Daoy (cell line): ENCODE measurements at places on chromosomes 6 and 20. TPM values are rescaled to one million over a fixed set of nuclear protein-coding genes. Genes with fewer than 3 reads are reported as not detected.

DNA sequence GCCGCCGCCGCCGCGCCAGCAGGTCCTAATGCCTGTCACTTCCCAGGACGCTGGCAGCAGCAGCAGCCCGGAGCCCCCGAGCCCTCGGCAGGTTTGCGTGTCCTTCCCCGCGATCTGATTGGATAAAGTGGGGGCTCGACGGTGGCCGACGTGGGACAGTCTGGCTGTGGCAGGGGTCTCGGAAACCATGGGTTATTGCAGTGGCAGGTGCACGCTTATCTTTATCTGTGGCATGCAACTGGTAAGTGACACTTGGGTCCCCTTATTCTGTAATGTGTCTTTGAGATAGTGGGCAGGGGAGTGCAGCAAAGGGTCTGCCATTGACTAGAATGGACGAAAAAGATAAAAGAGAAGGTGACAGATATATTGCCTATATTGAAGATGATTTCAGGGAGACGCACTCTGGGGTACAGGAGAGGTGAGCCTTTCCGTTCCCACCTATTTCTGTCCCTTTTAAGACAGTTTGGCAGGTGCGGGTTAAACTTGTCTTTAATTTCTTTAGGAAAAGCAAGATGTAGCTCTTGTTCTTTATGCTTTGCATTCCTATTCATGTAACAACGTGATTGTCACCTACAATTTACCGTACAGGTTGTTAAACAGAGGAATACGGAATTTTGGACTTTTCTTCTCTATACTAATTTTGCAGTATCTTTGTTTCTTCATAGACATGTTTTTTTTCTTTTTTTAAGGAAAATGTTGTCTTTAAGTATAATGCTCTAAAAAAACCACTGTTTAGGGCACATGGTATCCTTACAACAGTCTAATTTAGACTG is 535 bp downstream of the NKAIN2 start:
- DNase-seq: peak; percentile 6

GRCh38 chr6:18712595-18712994 is 325.4 kb downstream of the RNF144B start:
- DNase-seq: no peak

GRCh38 chr6:16238963-16239797 is 793 bp downstream of the GMPR start:
- peak; percentile 55 for DNase-seq

DNA sequence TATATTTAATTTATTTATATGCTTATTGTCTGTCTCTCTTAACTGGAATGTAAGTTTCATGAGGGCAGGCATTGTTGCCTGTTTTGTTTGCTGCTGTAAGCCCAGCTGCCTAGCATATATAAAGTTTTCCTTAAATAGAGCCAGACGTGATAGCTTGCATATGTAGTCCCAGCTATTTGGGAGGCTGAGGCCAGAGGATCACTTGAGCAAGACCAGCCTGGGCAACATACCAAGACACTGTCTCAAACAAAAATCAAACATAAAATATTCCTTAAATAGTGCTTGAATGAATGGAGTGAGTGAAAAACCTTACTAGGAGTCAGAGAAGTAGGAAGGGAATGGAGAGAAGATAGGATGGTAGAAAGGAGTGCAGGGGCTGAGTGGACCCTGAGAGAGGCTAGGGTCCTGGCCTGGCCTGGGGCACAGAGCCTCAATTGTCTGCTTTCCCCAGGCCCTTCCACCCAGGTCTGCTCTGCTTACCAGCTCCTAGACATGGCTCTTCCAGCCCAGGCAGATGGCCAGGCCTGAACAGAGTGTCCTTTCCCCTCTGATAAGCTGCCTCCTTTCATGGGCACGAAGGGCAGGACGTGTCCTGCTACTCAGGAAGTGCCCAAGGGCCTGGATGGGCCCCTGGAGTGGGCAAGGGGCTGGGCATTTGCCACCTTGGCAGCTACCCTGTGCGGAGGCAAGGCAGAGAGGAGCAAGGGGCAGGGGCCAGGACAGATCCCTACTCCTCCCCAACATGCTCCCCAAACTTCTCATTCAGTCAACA is 17.7 kb upstream of the BAK1 start:
- no peak for DNase-seq

GRCh38 chr6:126359936-126360537 is 20.1 kb downstream of the CENPW start:
- DNase-seq: no peak

Gene NR2E1
- total RNA-seq: 1.6 and 2.1 TPM in 2 replicates

- DNase-seq: peak; percentile 72
Observed at GRCh38 chr6:4853782-4854511, 77.7 kb downstream of the CDYL start.

Gene BHLHE23
- not detected in 2 replicates for total RNA-seq

GRCh38 chr6:141415896-141416295 is 716.8 kb upstream of the GJE1 start:
- DNase-seq: no peak

Gene DZANK1
- 0.89 and 1.4 TPM in 2 replicates for total RNA-seq

DNA sequence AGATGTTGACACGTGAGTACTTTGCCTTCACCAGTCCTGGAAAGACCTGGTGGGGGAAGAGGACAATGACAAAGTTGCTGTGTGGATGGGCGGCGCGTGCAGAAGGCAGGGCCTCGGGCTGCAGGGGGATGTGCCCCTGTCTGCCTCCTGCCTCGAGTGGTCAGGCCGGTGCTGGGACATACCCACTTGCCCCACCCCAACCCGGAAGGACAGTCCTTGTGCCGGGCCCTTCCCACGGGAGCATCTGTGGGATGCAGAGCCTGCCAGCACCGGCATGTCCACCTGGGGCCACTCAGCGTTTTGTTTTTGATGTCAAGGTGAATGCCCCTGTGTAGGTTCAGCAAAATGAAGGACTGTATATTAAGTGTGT is 60.5 kb upstream of the BHLHE23 start:
- no peak for DNase-seq

GRCh38 chr6:156928972-156929371 is 151.8 kb downstream of the ARID1B start:
- no peak for DNase-seq

GRCh38 chr20:31962761-31963160 is 5.2 kb upstream of the XKR7 start:
- DNase-seq: no peak

DNA sequence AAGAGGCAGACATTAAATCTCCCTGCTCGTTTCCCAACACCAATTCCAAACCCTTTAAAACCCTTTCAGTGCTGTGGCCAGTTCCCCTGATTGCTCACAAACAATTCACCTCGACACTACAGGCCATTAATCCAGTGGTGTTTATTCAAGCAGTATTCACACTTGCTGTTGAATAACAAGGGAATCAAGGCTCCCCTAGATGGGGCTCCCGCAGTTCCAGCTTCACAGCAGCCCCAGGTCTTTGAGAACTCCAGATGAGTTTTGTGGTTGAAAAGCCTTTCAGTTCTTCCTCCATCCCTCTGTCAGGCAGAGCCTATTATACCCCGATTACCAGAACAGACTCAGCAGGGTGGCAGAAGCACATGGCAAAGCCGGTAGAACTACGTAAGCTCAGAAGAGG is 36.2 kb downstream of the JAG1 start:
- DNase-seq: no peak

GRCh38 chr20:59204165-59204894 is 40.7 kb downstream of the ZNF831 start:
- no peak for DNase-seq

GRCh38 chr6:45808042-45808645 is 207.5 kb downstream of the CLIC5 start:
- DNase-seq: no peak

- DNase-seq: no peak
Observed at GRCh38 chr6:100126790-100127484, 132.9 kb upstream of the MCHR2 start.

Gene SLC35A1
- total RNA-seq: 14.1 and 22.6 TPM in 2 replicates

Gene TP53TG5
- not detected in 2 replicates for total RNA-seq

- peak; percentile 56 for DNase-seq
Observed at GRCh38 chr20:32789896-32790750, 27.9 kb downstream of the DNMT3B start.

Gene RAD21L1
- 0.63 and 0.86 TPM in 2 replicates for total RNA-seq

DNA sequence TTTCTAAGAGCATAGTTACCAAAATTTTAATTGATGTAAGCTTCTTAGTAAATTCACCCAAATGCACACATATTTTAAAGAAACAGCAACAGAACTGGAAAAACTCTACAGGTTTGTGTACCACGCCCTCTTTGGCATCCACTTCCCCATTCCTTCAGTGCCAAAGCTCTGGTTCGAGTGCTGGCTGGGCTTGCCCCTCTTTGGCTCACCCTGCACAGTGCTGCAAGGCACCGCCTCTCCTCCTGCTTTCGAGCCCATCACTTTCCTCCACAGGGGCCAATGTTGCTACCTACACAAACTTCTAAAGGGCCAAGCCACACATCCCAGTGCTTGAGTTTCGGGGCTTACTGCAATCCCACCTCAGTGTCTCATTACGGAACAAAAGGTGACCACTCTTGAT is 9.6 kb downstream of the LRP11 start:
- peak; percentile 72 for DNase-seq

- DNase-seq: peak; percentile 22
Observed at GRCh38 chr6:138004430-138005287, 102.6 kb downstream of the PERP start.

DNA sequence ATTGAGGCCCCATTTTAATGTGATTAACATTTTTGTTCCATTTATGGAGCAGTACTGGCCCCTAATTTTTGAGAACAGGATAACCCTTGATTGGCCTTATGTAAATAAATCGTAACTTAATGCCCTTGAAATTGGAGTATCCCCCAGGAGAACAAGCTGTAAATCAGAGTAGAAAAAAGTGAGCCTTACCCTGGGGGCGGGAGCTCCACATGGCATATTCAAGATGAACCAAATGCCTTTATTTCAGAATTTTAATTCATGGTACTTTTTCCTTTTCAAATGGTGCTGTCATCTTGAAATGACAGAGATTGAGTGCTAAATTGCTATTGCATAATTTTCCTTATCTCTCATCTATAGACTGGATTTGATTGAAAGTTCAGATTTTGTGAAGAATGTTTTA is 809.5 kb upstream of the FLRT3 start:
- DNase-seq: no peak

GRCh38 chr20:24834310-24834709 is 114.8 kb upstream of the CST7 start:
- no peak for DNase-seq

DNA sequence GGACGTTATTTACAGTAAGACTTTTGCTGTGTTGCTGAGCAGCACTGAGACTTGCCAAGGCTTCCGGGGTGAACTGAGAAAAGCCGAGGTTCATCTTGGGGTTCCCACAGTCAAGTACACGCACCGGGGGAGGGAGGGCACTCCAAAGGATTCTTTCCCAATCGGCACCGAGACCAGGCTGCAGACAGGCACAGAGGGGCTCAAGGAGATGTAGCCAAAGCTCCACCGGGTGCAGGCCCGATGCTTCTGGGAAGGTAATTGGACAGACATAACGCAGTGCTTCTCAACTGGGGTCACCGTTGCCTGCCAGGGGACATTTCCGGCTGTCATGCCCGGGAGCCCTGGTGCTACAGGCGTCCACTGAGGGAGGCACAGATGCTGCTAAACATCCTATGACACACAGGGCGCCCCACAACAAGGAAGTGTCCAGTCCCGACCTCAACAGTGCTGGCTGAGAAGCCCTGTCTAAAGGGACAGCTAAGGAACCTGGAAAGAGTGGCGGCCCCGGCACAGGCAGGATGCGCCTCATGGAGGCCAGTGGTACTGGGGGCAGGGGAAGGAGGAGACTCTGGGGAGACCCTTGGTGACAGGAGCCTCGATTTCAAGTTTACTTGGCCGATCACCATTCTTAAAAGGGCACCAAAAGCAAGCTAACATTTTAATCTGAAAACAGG is 92.9 kb downstream of the RAMACL start:
- DNase-seq: no peak

- DNase-seq: no peak
Observed at GRCh38 chr20:62641321-62642050, 817 bp upstream of the SLCO4A1 start.

DNA sequence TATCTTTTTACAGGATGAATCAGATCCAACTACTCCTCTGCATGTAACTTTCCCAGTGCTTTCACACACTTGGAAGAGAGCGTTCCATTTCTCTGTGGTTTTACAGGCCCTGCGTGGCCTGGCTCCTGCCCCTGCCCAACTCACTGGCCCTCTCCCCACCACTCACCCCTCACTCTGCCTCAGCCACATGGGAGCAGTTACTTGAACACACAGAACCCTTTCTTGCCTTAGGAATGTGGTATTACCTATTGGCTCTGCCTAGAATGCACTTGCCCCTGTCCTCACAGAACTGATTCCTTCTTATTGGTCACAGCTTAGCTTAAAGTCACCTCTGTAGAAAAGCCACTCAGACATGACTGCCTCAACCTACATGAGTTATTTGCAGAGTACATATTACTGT is 108.4 kb downstream of the CRYBG1 start:
- DNase-seq: no peak

Gene MAD2L1BP
- total RNA-seq: 24.1 and 59.5 TPM in 2 replicates

- DNase-seq: peak; percentile 83
Observed at GRCh38 chr6:158799051-158799792, 19.9 kb downstream of the EZR start.

- no peak for DNase-seq
Observed at GRCh38 chr20:53639128-53639527, 45.5 kb upstream of the ZNF217 start.

DNA sequence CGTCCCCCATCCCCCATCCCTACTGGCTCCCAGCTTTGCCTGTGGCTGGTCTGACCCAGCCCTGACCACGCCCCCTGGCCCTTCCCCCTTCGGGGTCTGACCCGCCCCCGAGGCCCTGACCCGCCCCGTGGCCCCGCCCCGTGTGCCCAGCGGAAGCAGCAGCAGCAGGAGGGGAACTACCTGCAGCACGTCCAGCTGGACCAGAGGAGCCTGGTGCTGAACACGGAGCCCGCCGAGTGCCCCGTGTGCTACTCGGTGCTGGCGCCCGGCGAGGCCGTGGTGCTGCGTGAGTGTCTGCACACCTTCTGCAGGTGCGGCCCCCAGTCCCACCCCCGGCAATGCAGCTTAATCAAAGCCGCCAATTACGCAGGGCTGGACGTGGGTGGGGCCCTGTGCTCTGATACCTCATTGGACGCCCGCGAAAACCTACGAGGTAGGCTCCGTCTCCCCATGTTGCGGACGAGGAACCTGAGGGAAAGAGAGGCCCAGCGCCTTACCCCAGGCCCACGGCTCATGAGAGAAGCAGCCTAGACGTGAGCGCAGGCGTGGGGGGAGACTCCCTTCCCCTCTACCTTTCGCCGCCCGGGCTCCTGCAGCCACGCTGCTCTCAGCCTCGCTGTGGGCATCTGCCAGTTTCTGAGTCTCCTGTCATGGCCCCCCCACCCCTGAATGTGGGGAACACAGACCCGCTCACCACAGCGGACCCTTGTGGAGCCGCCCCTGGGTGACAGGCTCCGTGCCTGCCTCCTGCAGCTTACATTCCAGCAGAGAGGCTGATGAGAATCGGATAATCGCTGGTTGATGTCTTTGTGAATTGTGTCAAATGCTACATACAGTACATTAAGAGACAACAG is 12.8 kb downstream of the RBCK1 start:
- peak; percentile 33 for DNase-seq

- no peak for DNase-seq
Observed at GRCh38 chr20:41030061-41030460, 1.4 kb downstream of the TOP1 start.

- no peak for DNase-seq
Observed at GRCh38 chr6:102015431-102015830, 621.9 kb downstream of the GRIK2 start.

GRCh38 chr20:21137078-21137477 is 11.2 kb downstream of the KIZ start:
- DNase-seq: no peak

Gene ZNF165
- 0.71 and 2.2 TPM in 2 replicates for total RNA-seq
